ENCODE measurements at places on chromosomes 12 and 14. TPM values are rescaled to one million over a fixed set of nuclear protein-coding genes. Genes with fewer than 3 reads are reported as not detected.

Gene GPR135
- 0.64 TPM for total RNA-seq

Gene KRT6B
- total RNA-seq, result 0.07 TPM

Gene IFNG-AS1
- total RNA-seq, result not detected

Gene BICDL1
- total RNA-seq, result 4.5 TPM

Gene PTPN21
- 9.0 TPM for total RNA-seq

Gene A2M
- 0.14 TPM for total RNA-seq

Gene SLC6A15
- 4.0 TPM for total RNA-seq

Gene FSCB
- not detected for total RNA-seq
